AML-193 (cell line): ENCODE measurements at places on chromosomes 1 and 21.
A peak's percentile ranks its signal among the peaks of the same experiment; 100 is the strongest.

GRCh38 chr21:35368326-35368725 is 319.2 kb upstream of the RUNX1 start:
- no peak for DNase-seq

- no peak for DNase-seq
Measured at GRCh38 chr1:191528275-191528674, 630.0 kb upstream of the RGS18 start.

GRCh38 chr1:116334868-116335635 is 38.0 kb upstream of the ATP1A1 start:
- no peak for DNase-seq

DNA sequence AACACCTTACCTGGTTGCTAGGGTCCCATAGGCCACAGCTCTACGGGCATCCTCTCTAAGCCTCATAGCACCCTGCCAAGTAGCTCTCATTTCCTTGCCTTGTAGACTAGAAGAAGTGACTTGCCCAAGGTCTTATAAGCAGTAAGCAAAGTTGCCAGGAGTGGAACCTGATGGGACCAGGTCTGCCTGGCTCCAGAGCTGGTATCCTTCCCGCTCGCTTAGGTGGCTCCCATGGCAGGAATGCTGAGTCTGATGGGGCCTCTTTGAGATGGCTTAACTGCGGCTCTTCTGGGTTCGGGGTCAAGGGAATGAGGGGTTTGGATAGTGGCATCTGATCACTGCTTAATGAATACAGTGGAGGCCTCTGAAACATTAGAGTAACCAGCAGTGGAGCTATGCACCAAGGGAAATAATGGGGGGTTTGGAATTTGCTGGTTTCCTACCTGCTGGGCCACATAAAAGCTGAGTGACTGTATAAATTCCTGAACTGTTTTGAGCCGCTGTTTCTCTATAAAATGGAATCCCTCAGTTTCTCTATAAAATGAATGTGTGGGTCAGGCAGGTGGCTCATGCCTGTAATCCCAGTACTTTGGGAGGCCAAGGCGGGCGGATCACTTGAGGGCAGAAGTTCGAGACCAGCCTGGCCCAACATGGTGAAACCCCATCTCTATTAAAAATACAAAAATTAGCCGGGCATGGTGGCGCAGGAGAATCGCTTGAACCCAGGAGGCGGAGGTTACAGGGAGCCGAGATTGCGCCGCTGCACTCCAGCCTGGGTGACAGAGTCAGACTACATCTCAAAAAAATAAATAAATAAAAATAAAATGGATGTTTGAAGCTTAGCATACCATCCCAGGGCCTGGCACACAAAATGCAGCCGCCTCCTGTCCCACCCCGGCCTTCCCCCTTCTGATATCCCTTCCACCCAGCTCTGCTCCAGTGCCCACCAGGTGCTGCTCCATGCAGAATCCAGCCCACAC is 12.4 kb downstream of the FAM151A start:
- DNase-seq: no peak

GRCh38 chr1:222522105-222522915 is 25.6 kb downstream of the HHIPL2 start:
- no peak for DNase-seq

- DNase-seq: no peak
Measured at GRCh38 chr1:206851341-206852010, 13.9 kb upstream of the IL20 start.

GRCh38 chr1:27634985-27635367 is at the start of gene FGR:
TSS of gene FGR (minus strand) at chr1:27635185. CDS start at chr1:27623916, 11,269 bp downstream.
- DNase-seq: peak; percentile 21

DNA sequence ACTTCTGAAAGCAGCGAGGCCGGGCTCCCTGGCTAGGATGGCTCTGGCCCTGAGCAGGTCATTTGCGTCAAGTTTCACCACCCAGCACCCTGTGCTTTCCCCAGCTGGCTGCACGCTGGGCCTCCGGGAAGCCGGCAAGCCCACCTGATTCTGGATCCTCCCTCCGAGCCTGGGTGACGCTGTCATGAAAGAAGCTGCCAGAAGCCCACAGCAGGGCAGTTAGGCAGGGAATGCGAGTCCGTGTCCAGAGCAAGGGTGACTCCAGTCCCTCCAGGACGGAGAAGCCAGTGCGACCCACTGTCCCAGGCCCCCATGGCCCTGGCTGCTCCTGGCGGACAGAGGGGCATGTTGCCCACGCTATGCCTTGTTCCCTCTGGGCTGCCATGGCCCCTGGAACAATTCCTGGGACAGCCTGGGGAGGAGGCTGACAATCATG is 44.4 kb upstream of the PCBP3 start:
- DNase-seq: no peak

GRCh38 chr1:94094469-94095111 is 26.4 kb downstream of the ABCA4 start:
- peak; percentile 4 for DNase-seq

GRCh38 chr1:31715087-31715872 is 11.5 kb upstream of the COL16A1 start:
- no peak for DNase-seq
